ENCODE measurements at places on chromosomes 7 and 10.

GRCh38 chr7:151721694-151722093, 155.2 kb downstream of the PRKAG2 start:
- DNase-seq, result no peak

DNA sequence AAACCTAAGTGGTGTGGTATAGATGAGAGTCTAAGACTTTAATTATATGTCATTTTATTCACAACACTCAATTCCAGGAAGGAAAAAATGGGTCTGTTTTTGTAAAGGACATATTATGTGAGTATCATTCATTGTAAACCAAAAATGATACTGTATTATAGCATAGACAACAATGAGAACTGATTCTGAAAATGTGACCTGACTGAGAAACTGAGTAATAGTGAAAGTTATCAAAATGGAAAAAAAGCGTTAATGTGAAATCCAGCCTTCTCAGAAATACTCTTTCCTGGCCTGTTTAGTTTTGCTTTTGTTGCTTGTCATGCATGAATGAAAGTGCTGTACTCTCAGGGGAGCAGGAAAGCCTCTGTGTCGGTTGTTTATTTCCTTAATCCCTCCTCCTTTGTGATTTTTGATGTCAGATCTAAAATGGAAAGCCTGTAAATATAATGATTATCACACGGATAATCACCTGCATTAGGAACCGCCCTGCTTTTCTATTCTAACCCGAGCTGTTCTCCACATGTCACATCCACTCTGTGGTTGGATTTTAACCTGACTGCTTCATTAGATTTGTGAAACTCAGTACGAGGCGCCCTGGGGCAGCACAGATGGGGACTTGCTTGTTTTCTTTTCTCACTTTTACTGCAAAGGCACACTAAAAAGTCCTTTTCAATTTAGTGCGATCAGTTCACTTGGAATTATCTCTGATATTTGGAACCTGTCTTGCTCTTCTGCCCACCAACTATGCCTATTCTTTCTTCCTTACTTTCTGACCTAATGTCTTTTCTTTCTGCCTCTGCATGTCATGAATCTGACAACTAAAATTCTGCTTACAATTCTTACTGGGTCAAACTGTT, 240.9 kb upstream of the KAT6B start:
- peak; percentile 79 for DNase-seq

DNA sequence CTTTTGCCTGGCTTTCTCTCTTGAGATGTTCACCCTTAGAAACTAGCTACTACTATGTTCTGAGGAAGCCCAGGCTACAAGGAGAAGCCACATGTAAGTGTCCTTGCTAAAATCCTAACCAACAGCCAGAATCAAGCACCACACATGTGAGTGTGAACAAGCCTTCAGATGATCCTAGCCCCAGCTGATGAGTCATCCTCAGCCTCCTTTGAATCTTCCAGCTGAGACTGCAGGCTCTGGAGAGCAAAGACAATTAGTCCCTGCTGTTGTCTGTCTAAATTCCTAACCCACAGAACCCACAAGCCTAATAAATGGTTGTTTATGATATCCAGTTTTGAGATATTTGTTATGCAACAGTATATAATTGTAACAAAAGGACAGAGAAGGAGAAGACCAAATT, 92.8 kb upstream of the TAC1 start:
- DNase-seq, result no peak

GRCh38 chr7:111535142-111535870, 27.0 kb downstream of the IMMP2L start:
- peak; percentile 57 for DNase-seq

DNA sequence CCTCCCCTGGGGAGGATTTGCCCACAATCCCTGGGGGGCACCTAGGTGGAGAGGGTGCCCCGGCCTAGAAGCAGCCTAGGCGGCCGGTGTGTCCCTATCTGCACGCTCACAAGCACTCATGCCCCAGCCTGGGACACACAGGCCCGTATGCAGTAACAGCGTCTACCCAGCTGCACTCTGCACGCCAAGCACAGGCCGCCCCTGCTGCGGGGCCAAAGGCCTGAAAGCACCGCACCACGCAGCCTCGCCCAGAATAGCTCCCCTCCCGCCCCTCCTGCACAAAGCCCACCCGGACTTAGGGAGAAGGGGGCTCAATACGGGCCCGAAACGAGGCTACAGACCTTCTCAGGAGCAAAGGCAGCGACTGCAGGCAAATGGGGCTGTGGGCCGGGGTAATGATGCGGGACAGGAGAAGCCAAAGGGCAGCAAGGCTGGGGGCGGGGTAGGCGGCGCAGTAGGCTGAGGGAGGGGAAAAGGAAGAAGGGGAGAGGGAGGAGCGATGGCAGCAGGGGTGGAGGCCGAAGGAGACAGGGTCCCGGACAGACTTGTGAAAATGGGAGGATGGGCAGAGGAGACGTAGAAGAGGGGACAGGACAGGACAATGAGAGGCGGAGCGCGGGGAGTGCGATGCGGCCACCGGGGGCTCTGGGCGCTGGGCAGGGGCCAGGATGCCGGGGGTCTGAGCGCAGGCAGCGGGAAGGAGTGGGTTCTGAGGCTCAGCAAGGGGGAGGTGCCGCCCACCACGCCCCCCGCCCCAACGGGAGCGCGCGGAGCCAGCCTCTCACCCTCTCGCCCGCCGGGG, 544 bp downstream of the GPRIN2 start:
- no peak for DNase-seq

DNA sequence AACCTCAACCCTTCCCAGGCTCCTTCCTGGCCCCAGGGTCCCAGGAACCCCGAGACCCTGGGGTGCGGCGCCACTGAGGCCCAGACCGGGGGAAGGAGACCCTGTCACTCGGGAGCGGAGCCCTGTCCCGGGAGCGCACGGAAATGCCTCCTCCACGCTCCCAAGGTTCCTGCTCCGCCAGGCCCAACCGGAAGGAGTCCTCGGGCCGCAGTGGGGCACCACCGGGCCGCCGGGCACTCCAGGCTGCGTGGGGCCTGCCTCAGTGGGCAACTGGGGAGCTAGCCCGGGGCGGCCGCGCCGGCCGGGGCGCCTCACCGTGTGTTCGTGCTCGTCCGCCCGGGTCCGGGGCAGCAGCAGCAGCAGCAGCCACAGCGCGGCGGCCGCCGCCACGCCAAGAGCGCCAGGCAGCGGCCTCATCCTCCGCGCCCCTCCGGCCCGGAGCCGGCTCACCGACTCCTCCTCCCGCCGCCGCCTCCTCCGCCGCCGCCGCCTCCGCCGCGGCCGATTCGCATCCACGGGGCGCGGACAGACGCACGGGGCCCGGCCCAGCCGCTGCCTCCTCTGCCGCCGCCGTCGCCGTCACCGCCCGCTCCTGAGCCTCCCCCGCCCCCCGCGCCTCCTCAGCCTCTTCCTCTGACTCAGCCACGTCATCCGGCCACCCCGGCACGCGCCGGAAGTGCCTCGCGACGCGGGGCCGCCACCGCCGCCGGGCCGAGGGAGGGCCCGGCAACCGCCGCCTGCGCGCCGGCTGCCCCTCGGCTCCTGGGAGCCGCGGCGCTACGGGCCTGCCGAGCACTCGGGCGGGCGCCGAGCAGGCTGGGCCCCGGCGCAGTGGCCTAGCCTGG, at the start of gene TM9SF3:
Gene TM9SF3, minus strand, starts transcription at position 594 of the 845 bp plus-strand sequence. Its CDS starts 177 bp downstream, at position 417.
- peak; percentile 87 for DNase-seq

DNA sequence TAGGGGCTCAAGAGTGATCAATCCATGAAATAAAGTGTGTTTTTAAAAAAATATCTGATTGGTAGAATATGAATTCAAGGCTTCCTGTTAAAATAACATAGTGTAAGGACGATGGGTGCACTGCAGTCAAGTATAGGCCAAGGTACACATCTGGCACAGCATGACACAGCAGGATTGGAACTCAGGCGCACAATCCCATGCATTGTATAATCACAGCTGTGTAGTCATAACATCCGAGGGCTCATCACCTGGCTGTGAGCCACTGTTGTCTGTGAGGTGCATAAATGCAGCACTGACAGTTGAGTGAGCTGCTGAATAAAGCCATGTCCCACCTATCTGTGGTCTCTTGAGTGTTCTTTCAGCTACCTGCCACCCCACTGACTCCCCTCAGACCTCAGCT, 142.3 kb upstream of the HPS1 start:
- no peak for DNase-seq

GRCh38 chr7:157596471-157596870, 259.7 kb downstream of the DNAJB6 start:
- DNase-seq, result no peak

DNA sequence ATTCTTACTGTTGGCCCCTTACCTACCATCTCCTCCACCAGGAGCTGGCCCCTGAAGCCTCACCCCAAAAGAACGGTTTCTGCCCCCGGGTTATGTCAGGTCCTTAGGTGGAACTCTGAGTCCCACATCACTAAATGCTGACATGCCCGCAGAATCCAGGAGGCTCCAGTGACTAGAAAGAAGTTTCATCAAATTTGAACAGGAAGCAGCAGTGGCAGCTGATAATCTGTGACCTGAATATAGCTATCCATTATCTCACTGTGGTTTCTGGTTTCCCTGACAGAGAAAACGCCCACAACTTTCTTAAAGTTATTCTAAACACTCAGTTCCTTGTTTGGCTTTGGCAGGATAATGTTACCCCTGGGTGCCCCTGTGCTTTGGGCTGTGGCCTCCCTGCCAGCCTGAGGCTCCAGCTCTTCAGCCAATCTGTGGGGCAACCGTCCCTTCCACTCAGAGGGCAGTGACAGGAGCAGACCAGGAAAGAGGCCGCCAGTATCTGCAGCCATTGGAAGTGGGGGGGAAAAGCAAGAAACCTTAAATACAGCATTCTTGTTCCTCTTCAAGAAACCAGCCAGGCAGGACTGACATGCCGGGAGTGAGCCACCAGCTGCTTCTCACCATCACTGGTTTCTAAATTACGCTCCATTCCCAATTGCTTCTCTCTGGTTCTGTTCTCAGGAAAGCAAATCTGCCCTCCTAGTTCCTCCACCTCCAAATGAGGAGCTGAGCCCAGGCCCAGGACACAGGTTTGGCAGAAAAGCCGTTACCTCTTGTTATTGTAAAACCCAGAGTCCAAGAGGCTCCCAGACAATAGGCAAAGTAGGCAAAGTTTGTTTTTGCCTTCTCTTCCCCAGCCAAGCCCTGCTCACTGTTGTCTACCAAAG, 41.2 kb upstream of the VCL start:
- no peak for DNase-seq

DNA sequence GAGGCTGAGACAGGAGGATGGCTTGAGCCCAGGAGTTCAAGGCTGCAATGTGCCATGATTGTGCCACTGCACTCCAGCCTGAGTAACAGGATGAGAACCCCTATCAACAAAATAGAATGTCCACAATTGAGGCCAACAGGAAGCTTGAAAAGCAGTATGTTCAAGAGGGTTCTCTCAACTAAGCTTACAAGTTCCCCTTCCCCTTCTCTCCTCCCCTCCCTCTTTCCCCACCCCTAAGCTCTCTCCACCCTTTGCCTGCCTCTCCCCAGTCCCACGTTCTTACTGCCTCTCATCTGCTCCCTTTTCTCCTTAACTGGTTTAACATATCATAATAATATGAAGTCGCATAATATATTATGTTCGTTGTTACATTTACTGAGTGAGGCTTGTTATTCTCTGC, 35.4 kb downstream of the KIAA1549 start:
- DNase-seq, result peak; percentile 35

DNA sequence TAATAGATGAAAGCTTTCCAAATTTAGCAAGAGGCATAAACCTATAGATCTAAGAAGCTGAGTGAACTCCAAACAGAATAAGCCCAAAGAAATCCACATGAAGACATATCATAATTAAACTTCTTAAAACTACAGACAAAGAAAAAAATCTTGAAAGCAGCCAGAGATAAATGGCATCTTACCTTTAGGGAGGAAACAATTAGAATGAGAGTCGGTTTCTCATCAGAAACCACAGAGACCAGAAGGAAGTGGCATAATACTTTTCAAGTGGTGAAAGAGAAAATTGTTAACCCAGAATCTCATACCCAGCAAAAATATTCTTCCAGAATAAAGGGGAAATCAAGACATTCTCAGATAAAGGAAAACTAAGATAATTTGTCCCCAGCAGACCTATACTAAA, 98.9 kb upstream of the NANOS1 start:
- DNase-seq, result no peak

GRCh38 chr10:63583909-63584724, 62.9 kb downstream of the REEP3 start:
- no peak for DNase-seq

DNA sequence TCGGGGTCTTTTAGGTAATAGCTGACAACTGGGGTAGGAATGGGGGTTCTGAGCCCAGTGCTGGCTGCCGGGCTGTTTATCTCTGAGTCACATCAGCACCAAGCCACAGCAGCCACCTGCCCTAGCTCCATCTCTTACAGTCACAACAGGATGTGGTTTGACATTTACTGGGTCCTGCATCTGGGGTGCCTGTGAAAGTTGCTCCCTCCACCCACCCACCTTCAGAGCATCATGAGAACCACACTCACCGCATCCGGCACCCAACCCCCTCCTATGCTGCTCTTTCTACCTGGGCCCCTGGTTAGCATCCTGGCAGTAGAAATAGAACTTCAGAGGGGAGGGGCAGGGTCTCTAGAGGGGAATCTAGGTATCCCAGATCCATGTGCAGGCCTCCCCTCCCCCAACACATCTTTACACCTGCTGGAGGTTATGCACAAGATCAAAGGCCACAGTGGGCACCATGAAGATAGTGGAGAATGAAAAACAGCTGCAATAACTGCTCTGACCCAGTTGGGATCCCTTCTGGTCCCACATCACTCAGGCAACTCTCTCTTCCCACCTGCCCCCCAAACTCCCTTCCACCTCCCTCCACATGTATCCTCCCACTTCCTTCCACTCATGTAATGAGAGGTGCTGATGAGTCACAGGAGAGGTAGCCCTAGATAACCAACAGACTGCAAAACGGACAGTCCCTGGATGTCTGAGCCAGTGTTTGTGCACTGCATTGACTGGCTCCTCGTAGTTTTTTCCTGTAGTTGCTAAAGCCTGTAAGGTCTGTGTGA, 38.2 kb downstream of the PRSS2 start:
- DNase-seq, result no peak

GRCh38 chr10:50322077-50322476, 70.8 kb upstream of the ASAH2 start:
- no peak for DNase-seq

GRCh38 chr10:112896273-112896672, 53.8 kb upstream of the TCF7L2 start:
- no peak for DNase-seq

DNA sequence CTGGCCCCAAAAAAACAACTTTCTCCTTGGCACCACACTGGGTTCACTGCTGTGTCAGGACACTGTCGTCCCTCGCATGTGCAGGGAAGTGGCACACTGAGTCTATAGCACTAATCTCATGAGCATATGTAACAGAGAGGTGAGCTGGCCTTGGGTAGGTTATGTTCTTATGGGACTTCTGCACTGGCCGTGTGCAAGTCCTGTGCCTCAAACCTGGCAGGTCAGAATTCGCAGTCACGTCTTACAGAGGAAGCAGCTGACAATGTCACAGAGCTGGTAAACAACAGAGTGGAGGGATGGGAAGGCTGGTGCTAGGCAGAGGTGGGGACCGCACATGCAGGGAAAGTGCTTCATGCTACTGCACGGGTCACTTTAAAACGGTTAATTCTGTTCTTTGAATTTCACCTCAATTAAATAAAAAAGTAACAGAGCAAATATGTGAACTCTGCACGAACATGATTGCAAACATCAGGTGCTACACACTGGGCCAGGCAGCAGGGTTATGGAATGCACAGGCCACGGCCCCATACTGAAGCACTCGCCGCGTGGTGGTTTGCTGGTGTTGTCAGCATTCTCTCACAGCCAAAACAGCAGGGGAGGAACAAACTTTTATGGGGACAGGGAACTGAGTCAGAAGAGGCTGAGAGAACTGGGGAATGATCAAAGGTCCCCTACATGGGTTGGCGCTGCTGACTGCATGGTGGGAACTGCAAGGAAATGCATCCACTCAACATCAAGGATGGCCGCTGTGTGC, 54.2 kb downstream of the VOPP1 start:
- no peak for DNase-seq

GRCh38 chr7:134886353-134887057, 99.8 kb upstream of the AGBL3 start:
- no peak for DNase-seq

All from NCI-H82 (cell line).